Cerebellar nuclear complex (tissue), 1 donor: ENCODE measurements at places on chromosomes 4 and X.

DNA sequence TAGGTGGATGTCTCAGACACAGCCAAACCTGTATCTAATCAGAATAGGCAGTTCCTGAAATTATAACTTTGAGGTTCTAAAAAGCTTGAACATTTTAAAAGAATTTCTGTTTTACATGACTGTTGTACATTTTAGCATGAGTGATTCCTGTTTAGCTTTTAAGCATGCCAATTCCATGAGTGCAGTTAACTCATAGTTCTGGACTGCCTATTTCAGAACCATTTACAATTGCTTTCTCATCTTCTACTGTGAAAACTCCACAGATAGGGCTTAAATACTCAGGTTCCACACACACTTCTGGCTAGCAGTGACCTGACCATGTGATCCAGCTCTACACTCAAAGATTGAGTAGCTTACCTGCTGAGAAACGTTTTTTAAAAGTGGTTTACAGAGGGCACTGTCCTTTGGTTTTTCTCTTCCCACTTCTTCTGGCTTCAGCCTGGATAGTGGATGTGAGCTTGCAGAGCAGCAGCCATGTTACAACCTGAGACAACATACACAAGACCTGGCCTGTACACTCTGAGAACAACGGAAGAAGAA, 280.8 kb downstream of the ANKRD50 start:
- no peak for DNase-seq

DNA sequence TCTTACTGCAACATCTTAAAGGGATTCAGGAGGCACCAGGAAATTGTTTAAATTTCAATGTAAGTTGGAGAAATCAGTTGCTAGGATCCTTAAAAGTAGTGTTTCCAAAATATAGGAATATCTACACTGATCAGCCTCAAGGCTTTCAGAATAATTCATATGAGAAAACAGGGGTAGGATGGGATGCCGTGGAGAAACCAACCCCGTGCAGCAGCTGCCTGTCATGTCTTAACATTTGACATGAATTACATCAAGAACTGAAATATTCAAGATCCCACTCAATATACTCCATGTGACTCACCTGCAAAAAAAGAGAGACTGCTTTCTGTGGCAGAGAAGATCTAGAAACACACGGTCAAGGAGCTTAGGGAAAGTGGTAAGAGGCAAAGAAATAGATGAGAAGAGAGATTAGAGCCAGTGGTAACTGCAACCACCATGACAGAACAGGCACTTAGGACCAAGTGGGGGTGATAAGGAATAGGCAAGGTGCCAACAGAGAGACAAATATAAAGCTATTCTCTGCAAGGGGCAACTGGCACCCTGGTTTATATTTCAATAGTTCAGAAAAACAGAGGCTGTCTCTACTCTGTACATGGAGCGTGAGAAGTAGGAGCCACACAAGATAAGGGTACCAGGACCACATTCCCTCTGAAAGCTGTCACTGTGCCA, 64.0 kb downstream of the SLC39A8 start:
- no peak for DNase-seq

- DNase-seq, result no peak
These were observed 15.8 kb downstream of the SMAD1 start for GRCh38 chr4:145497199-145498149.

GRCh38 chr4:4578981-4579380, 37.1 kb upstream of the STX18 start:
- DNase-seq, result no peak

- DNase-seq, result no peak
These were observed 691.5 kb upstream of the HTR2C start for GRCh38 chrX:113892401-113892800.

DNA sequence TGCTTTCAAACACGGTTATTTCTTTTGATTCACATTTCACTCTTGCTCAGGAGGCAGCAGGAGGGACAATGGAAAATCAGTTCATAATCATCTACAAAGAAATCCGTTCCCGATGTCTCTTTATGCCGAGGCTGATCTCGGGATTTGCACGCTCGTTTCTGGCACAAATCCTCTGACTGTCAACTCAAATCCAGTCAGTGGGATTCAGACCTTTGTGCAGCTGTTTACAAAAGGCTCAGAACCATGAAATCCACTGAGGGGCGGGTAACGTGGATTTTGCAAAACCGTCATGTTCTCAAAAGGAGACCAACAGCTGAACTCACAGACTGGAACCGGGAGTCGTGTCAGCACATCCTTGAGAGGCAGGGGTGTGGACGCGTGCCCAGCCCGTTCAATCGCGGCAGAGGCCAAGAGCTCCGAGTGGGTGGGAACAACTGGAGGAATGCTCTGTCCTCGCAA, 46.4 kb downstream of the ACOX3 start:
- DNase-seq, result no peak

DNA sequence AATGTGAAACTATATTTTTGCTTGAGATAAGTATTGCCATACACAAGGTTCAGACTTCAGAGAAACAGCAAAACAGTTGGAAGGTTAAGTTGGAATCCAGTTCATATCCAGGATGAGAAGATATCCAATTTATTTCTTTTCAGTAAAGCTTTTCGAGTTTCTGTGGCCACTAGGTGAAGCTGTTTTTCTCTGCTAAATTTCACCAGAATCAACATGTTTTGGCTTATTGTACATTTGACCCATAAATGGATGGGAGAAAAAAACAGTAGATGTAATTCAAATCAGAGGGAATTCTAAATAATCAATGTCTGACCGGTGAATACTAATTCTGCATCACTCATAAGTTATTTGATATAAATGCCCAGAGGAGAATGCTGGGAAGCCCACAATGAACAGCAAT, 9.1 kb upstream of the METTL14 start:
- no peak for DNase-seq

DNA sequence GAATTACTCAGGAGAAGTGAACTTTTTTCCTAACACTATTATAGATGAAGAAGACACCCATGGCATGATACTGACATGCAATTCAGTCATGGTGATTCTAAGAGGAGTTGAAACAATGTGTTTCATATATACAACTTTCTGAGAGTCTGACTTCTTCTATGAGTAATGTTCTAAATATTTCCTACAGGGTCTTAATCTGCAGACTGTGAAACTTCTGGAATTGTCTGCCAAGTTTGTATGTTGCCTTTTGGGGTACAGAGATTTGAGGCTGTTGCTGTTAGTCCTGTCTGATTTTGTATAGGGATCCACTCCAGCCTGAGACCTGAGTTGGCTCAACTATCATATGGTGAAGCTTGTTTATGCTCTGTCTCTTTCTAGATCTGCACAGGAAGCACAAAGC, 160.6 kb upstream of the GATB start:
- no peak for DNase-seq

DNA sequence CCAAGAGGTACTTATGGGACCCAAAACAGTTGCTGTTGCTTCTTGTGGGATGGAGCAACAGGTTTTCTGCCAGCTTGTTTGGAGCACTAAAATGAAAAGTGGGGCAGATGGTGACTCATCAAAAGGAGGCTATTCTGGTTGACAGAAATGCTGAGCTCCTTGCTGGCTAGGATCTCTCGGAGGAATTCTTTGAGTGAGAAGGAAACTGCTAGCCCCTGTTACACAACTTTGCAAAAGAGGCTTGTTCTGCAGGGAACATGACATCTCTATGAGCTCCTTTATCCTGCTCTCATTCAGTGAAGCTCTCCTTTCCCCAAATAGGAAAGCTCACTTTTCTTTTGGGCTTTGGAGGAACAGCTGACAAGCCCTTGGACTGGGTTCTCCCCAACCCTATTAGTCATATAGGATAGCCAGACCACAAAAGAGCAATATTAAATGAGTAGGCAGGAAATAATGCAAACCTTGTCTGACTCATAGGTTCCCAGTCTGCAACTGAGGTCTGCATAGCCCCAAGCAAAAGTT, 108.3 kb downstream of the CDS1 start:
- DNase-seq, result no peak

- DNase-seq, result no peak
These were observed 989.7 kb downstream of the CCSER1 start for GRCh38 chr4:91116861-91117260.
